ENCODE measurements at places on chromosomes 13 and 19.

- DNase-seq: no peak
These were observed 463 bp upstream of the GPC6 start for GRCh38 chr13:93226065-93226622.

GRCh38 chr19:47417746-47418691 lies 1.3 kb downstream of the MEIS3 start:
- DNase-seq: no peak

GRCh38 chr13:44304433-44304725 lies 69.2 kb upstream of the SERP2 start:
- no peak for DNase-seq

DNA sequence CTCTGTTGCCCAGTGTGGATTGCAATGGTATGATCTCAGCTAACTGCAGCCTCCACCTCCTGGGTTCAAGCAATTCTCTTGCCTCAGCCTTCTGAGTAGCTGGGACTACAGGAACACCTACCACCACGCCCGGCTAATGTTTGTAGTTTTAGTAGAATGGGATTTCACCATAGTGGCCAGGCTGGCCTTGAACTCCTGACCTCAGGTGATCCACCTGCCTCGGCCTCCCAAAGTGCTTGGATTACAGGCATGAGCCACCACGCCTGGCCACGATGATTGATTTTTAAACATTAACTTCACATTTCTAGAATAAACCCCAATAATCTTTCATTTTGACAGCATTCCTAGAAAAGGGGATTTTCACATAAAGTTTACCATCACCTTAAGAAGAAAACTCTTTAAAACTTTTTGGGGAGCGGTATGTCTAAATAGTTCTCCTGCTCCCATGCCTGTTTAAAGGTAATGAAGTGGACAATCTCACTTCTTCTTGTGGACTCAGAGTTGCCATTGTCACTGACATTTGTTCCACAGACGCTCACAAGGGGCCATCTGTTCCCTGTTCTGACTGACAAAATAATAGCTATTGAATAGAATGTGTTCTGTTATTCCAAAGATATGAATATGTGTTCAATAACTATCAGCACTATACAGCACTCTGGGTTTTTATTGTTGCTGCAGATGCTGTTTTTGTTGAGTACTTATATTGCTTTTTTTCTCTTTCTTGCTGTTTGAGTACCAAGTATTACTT lies 66.1 kb upstream of the C1QTNF9B start:
- no peak for DNase-seq

- no peak for DNase-seq
These were observed 13.3 kb upstream of the LILRB1 start for GRCh38 chr19:54616821-54617560.

GRCh38 chr19:5354403-5354802 lies 13.8 kb upstream of the PTPRS start:
- DNase-seq: no peak

- DNase-seq: no peak
These were observed 6.4 kb upstream of the QTRT1 start for GRCh38 chr19:10694706-10695307.

- DNase-seq: no peak
These were observed 108.2 kb downstream of the GNG7 start for GRCh38 chr19:2594319-2594718.

- no peak for DNase-seq
These were observed 8.8 kb upstream of the CPB2 start for GRCh38 chr13:46113596-46113995.

GRCh38 chr19:48346191-48346590 lies 17.5 kb downstream of the TMEM143 start:
- no peak for DNase-seq

DNA sequence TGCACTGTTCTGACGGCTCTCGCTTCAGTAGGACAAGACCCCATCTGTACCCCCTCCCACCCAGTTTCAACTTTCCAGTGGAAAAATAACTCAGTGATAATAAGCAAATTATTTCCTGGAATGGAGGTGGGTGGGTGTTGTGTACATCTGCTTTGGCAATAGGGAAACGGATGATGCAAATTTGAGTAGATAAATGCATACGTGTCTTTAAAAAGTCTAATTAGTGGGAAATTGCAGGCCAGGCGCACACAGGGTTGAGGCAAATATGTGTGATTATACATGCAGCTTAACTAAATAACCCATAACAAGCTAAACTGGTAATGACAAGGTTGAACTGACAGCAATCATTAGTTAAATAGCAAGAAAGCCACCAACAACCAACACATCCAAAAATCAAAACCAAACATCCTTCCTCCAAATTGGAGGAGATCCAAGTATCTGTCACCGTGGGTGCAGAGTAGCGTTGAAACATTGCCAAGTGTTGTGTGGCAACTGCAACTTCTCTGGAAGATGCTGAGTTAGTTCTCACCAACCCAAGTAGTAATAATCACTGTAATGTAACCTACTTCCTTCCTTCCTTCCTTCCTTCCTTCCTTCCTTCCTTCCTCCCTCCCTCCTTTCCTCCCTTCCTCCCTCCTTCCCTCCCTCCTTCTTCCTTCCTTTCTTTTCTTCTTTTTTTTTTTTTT lies 54.6 kb downstream of the TRPM4 start:
- no peak for DNase-seq

DNA sequence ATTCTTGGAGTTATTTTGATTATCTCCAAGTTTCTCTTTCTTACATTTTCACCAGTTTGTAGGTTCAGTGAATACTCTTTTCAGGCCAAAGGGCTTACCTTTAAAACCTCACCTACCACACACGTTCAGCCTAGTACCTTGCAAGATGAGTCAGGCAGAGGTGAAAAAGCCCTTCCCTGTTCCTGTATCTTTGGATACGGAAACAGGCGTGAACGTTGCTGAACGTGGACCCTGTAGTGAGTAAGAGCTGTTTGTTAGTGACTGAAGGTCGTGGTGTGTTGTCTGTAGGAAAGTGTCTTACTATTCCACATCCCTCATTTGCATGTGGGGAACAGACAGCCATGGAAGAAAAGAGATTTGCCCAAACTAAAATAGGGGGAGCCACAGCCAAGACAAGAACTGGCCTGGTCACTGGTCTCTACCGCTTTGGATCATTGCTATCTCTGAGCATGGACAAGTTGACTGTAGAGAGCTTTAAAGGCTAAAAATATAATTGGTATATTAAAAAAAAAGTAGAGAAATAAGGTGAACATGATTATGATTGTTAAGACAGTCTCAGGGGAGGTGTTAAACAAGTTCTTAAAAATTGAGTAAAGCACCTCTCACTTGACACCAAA lies 3.5 kb downstream of the CEBPG start:
- DNase-seq: no peak

- no peak for DNase-seq
These were observed 2.4 kb downstream of the THAP8 start for GRCh38 chr19:36051637-36052036.

DNA sequence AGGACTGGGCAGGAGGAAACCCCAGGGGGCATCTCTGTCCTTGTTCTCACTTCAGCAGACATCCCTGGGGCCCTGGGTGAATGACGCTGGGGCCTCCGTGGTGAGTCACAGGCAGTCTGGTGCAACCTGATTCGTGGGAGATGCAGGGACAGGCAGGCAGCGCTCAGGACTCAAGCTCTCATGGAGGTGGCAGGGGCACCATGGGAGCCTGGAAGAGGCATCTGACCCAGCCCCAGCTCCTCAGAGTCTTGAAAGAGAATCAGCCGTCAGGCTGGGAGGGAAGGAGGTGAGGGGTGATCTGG lies 14.0 kb upstream of the PTOV1 start:
- no peak for DNase-seq

GRCh38 chr13:71865874-71866334 lies 1.1 kb downstream of the DACH1 start:
- no peak for DNase-seq

DNA sequence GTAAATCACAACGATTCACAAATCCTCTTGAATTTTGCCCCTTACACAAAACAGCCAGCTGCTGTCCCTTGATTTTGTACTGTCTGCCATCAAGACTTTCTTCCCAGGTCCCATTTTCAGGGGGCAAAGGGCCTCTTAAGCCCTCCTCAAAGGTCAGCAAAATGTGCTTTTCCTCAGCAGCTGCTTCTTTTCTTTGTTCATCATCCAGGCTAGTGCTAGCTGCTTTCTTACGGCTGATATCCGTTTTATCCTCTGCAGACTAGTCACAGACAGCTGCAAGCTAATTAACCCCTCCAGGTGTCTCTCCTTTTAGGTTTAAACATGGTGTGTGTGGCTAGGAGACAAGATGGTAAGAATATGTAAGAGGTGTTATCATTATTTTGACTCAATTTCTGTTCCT lies 90.9 kb downstream of the NALCN start:
- DNase-seq: no peak

DNA sequence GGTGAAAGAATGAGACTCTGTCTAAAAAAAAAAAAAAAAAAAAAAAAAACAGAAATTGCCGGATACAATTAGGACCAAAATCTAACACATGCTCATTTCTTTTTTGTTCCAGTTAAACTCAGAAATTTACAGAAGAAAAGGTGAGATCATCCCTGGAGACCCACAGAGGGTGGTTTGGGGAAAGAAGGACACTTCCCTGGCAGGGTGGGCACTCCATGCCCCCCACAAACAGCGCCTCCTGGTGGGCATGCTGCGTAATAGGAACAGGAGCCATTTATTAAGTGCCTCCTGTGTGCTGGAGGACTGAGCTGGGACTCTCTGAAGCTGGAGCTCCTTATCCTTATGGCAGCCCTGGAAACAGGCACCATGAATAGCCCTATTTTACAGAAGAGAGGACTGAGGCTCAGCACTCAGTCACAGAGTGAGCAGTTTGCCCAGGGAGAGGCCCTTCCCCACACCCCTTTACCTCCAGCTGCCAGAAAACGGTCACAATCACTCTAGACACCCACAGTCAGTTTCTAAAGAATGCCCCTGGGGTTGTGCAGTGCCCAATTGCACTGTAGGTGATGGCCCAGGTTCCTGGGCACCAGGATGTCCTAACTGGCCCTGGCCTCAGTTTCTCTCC lies 10.1 kb downstream of the C19orf38 start:
- DNase-seq: no peak

DNA sequence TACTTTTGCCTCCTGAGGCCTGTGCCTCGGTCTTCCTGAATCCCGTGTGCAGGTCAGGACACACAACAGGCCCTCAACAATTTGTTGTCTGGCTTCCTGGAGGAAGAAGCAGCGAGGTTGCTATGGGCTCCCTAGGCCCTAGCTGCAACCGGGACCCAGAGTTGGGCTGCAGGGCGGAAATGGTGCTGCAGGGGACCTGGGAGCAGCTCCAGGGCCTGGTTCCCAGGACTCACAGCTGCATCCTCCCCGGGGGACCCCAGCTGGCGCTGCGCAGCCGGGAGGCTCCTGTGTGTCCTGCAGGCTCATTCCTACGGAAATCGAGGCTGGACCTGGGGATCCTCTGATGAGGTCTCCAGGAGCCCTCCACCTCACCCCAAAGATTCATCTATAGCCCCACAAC lies 999 bp upstream of the TNFAIP8L1 start:
- DNase-seq: no peak

DNA sequence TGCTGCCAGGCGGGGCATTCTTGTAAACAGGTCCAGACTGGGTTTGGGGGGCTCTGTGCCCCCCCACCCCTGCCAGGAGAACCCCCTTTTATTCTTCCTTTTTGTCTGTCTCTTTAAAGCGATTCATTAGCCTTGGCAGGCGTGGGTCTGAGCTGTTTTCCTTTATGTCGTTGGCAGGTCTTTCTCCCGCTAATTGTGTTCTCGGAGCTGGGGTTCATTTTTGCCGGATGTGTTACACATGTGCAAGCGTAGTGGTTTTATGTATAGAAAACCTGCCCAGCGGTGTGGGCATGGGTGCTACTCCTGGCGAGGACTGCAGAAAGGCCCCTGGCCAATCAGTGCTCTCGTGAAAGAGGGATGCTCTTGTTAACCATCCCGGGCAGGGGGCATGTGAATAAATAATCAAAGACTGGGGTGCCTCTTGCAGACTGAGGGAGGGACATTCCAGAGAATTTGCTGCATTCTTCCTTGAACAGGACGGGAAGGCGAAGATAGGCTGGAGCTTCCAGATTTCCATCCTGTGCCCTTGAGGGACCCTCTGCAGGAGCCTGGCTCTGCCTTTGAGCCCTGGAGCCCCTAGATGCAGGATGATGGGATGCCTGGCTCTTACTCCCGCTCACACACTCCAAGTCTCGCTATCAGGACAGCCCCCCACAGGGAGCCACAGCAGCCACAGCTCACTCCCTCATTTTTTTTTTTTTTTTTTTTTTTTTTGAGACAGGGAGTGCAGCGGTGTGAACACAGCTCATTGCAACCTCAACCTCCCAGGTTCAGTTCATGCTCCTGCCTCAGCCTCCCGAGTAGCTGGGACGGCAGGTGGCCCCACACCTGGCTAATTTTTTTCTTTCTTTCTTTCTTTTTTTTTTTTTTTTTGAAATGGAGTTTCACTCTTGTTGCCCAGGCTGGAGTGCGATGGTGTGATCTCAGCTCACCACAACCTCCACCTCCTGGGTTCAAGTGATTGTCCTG lies 14.1 kb downstream of the CARM1 start:
- no peak for DNase-seq

GRCh38 chr19:9538183-9539058 lies at the start of gene ZNF426:
TSS of gene ZNF426 (minus strand) at chr19:9538645. CDS start at chr19:9536232, 2,413 bp downstream.
- DNase-seq: peak; percentile 87

GRCh38 chr19:41298348-41298964 lies 11.5 kb upstream of the CCDC97 start:
- no peak for DNase-seq

- DNase-seq: peak; percentile 17
These were observed 42.0 kb upstream of the GGACT start for GRCh38 chr13:100630555-100630954.

GRCh38 chr19:2446381-2446780 lies 10.4 kb downstream of the LMNB2 start:
- no peak for DNase-seq

DNA sequence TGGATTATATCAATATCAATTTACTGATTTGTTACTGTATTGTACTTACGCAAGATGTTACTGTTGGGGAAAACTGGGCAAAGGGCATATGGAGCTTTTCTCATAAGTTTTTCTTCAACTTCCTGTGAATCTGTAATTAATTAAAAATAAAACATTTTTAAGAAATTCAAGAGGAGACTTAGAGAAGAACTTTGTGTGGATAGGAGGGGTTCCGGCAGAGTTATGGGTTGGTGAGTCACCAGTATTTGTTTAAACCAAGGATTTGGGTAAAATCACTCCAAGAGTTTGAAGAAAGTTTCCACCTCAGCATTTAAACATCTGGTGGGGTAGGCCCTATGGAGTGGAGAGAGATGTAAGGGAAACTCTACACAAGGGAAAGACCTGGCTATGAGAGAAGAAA lies 379.6 kb downstream of the TSHZ3 start:
- DNase-seq: no peak
